ENCODE measurements at places on chromosomes 4 and X.
A peak's percentile ranks its signal among the peaks of the same experiment; 100 is the strongest.

- DNase-seq: no peak
Observed at GRCh38 chrX:64536736-64537135, 141.5 kb upstream of the MTMR8 start.

GRCh38 chrX:39247536-39247935, 446.3 kb downstream of the MID1IP1 start:
- no peak for DNase-seq

DNA sequence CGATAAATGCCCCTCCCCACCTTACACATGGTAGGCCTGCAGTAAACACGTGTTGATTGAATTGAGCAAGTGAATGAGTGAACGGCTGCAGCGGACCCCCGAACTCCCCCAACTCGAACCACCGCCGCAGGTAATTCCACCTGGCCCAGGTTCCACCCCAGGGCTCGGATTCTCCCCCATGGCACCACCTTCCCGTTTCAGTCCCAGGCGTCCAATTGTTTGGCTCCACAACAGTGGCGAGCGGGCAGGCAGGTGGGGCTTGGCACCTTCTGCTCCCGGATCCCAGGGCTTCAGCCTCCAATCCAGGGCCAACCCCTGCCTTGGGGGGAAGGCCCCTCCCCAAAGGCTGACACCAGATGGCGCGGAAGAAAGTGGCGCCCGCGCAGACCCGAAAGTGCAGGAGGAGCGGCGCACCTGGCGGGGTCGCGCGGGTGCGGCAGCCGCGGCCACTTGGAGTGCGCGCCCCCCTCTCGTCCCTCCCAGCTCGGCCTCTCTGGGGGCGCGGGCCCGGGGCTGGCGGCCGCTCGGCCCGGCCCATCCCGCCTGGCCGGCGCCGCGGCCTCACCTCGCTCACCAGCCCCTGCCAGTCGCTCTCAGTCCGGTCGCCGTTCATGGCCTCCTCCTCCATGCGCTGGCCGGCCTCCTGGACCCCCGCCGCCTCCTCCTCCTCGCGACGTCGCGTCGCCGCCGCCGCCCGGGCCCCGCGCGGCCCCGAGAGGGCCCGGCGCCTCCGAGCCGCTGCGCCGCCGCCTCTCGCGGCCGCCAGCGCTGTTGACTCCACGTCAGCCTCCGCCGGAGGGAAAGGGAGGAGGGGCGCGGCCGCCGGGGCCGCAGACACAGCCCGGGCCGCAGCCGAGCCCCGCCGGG, at the start of gene CCDC149:
Gene CCDC149 (minus strand): TSS at position 791 of the 867 bp plus-strand sequence. CDS start 178 bp downstream, at position 613.
- DNase-seq: peak; percentile 1

GRCh38 chr4:103099691-103100392, at the start of gene BDH2:
TSS of gene BDH2 (minus strand) at chr4:103099834. CDS start at chr4:103096254, 3,580 bp downstream.
- DNase-seq: no peak

GRCh38 chr4:19623866-19624265, 627.8 kb upstream of the SLIT2 start:
- no peak for DNase-seq

DNA sequence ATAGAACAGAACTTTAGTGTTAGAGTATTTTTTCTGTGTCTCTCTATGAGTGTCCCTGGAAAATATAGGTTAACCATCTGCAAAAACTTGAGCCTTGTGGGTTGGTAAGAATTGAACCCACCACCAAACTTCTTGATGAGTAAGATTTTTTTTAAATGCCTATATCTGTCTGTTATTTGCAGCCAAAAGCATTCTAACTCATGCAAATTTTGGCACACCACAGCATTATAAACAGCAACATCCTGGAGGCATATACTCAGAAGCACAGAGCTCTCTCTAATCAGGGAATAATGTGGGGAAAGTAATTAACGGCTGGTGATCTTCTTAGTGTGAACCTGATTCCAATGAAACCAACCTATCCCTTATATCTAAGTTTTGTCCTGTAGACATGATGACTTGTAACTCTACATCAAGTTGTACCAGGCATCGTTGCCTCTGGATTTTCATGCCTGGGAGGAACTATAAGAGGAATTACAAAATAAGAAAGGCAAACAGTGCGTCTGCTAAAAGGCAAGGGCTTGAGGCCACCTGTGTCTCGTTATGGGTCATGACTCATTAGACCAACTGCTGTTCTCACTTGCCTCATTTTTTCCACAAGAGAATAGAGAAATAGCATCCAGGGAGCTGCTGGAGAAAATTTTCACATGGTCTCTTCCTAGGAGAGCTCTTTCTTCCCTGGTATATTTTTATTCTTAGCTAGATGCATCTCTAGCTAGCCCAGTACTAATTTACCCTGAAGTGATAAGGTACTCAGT, 202.4 kb downstream of the CHIC2 start:
- no peak for DNase-seq

DNA sequence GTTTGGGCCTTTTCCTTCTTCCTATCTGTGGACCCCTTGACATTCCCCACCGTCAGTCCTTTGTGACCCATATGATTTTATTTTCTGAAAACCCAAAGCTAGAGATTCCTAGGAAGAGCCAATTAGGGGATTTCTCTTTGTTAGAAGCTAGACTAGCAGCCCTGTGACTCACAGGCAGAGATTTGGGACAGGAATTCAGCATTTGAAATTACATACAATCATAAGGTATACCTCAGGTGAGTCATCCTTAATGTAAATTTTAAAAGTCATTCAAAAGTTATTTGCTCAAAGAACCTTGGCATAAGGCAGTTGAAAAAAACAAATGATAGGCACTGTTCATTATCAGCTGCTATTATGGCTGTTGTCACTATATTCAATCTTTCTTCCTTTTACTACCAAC, 40.6 kb downstream of the USP26 start:
- DNase-seq: no peak

DNA sequence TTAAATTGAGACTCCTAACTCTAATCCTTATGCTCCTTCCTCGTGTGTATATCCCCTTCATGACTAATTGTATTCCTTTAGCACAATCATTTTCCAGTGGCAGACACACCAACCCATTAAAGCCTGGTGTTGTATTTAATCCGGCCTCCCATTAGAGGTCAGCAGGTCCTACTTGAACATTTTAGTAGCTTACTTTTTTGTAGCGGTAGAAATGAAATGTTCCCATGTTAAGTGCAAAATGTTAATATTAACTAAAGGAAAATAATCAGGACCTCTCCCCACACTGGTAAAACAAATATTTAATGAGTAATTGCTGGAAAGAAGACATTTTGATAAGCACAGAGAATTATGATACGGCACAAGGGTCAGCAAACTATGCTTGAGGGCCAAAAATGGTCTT, 3.4 kb downstream of the RAB33B start:
- DNase-seq: no peak
